ENCODE measurements at places on chromosomes 2 and 18.

DNA sequence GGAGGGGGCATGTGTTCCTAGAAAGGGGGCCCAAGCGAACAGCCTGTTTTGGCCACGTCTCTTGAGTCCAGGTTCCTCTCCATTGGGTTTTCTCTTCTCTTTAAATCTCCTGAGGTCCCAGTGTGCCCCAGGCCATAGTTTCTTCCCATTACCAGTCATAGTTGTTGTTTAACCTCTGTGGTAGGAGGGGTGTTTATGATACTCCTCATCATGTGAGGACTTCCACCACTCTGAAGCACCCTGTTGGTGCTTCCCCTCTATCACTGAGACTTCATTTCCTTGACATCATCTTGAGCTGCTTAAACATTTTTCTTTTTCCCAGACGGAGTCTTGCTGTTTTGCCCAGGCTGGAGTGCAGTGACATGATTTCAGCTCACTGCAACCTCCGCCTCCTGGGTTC is 45.9 kb downstream of the WIPF1 start:
- DNase-seq, result no peak

DNA sequence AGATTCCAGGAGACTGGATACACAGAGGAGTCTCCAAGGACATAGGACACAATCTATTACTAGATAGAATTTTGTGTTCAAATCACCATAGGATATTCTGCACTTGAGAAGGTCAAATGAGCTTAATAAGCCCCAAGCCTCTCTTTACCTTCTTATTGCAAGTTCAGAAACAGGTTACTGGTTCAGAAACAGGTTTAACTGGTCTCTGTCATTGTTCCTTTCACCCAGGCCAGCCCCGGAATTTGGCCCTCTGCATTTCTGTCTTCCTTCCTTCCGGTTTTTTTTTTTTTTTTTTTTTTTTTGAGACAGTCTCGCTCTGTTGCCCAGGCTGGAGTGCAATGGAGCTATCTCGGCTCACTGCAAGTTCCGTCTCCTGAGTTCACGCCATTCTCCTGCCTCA is 700.2 kb downstream of the EPHA4 start:
- DNase-seq, result no peak

DNA sequence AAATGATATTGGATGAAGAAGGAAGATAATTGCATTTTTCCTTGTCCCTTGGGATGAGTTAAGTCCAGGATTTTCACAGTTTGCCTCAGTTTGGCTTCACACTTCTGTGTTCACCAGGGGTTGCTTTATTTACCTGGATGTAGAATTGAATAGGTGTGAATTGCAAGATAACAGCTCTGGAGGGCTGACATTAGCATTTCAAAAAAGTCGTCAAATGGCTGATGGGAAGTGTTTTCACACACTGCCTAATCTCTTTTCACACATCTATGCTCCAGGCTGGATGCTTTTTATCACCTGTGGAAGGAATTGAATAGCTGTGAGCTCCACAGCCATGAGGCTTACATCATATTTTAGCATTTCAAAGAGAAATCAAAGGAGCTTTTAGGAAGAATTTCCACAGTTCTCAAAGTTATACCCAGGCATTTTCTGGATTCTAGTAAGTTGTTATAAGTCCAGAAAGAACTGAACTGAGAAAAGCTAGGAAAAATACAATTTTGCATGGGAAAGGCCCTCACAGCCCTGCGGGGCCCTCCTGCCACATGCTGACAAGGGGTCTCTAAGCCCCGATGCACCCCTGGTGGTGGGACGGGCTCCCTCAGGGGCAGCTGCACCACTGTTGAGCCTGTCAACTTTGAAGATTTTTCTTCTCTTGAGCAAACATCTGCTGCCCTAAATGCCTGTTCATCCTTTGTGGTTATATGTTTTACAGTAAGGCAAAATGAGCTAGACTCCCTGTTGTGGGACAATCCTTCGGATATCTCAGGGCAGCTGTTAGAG is 43.9 kb downstream of the TEX51 start:
- no peak for DNase-seq

GRCh38 chr2:15919716-15920434 is 20.5 kb upstream of the MYCN start:
- no peak for DNase-seq

DNA sequence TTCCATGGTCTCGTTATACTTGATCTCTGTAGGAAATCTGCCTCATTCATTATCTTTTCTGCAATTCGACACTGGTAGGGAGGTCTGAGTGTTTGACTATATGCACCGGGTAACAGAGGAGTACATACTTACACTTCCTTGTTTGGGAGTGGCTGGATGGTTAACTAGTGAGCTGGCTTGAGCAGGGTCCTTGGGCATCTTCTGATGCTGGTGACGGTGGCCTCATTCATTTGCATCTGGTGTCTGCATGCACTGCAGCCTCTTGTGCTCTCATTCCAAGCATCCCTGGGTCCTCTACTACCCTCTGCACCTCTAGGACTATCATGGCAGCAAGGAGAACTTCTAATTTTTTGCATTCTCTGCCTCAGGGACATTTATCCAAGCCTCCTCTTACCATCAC is 100.0 kb upstream of the TCF4 start:
- no peak for DNase-seq

- no peak for DNase-seq
Measured at GRCh38 chr2:128681507-128681906, 362.8 kb upstream of the HS6ST1 start.

DNA sequence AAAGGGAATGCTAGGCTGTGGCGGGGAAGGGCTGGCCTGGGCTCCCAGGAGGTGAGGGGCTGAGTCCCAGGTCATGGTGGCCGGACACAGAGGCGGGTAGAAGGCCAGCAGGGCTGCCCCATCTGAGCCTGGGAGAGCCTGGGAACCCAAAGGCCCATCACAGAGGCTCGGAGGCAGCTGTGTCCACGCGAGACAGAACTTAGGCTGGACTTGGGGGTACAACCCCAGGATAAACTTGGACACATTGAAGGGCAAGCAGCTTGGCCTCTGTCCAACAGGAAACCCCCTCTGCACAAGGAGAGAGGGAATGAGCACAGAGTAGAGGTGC is 95.9 kb downstream of the ZFP36L2 start:
- DNase-seq, result no peak

- no peak for DNase-seq
Measured at GRCh38 chr2:162113776-162114168, 38.3 kb downstream of the GCG start.

DNA sequence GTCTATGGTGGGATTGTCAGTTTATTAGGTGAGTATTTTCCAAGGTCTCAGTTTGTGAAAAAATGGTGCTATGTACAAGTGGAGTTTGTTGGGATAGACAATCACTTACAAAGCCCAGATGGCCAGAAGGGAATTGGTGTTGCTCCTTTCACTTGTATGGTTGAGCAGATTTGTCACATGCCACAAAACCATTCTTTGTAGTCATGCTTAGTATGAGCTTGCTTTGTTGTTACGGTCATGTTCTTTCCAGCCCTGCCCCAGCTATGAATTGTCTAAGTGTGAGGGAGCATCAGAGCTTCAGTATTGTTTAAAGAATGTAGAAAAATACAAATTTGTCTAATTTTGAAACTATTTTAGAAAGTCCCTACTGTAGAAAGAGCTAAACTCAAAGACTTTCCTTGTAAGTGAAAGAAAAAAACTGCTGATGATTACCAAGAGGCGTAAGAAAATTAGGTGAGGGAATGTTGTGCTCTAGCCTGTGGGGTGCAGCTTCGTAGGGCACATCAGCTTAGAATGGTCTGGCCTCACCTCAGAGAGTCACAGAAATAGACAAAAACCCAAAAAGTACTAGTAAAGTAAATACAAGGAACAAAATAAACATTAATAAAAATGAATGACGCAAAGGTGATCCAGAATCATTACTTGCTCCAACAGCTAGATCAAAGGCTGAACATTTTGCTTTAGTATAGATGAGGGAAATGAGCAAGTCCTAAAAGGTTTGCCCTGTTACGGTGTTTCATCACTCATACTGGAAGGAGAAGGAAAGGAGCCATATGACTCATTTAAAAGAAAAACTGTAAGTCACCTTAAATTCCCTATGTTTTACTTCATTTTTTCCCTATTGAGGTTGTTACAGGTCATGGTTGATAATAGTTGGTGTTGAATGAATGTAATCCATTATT is 9.2 kb downstream of the TGIF1 start:
- no peak for DNase-seq

GRCh38 chr2:101151859-101152271 is 683 bp upstream of the TBC1D8 start:
- DNase-seq, result no peak

GRCh38 chr2:40955042-40955441 is 503.2 kb upstream of the SLC8A1 start:
- no peak for DNase-seq

GRCh38 chr2:202643012-202643858 is 8.5 kb downstream of the FAM117B start:
- DNase-seq, result no peak

- no peak for DNase-seq
Measured at GRCh38 chr18:13378150-13378549, 159.6 kb downstream of the LDLRAD4 start.

DNA sequence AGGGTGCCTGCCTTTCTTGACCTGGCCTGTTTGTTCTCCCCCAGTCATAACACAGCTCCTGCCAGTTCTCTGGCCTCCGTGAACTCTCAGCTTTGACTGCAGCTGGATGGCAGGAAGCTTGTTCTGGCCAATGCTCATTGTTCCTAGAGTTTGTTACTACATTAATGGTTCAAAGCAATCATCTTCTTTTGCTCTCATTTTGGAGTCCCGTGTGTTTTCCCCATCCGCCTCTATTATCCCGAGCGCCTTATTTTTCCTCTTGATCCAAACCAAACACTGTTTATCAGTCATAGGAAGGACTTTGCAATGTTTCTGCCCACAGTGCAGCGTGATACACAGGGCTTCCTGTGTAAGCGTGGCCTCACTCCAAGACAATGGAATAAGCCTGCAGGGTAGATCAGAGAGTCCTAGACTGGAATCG is 184.3 kb upstream of the APCDD1 start:
- DNase-seq, result no peak

GRCh38 chr2:204654669-204655068 is 109.4 kb downstream of the PARD3B start:
- DNase-seq, result no peak

DNA sequence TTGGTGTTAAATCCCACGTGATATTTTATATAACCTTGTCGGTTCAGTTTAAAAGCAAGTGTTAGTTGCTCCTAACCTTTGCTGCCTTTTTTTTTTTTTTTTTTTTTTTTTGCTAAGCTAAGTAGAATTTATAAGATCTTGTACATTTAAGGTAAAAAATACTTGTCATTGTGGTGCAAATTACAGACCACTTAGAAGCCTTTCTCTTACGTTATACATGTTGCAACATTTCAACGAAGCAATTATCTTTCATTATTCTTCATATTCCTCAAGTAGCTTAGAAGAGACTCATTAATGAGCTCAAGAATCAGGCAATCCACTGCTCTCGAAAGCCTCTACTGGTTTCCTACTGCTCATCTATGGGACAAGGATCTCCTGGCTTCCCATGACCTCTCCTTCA is 14.9 kb upstream of the IL1RL2 start:
- DNase-seq, result no peak

- no peak for DNase-seq
Measured at GRCh38 chr2:46984040-46984439, 68.4 kb upstream of the MCFD2 start.

DNA sequence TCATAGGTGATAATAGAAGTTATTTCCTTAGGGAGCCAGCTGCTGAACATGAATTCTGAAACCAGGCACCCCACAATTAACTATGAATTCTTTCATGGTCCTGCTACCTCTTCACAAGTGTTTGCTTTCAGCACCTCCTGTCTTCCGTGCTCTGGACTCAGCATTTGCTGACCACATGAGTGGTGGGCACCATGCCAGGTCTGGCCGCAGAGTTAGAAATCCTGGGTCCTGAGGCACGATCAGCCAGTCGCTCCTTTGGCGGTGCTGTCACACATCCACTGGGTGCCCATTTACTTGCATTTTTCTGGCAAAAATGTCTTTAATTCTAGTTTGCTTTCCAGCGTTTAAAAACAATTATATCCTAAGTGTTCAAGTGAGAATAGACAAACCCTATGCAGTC is 196.4 kb upstream of the PXDN start:
- no peak for DNase-seq

GRCh38 chr2:160836755-160837154 is 323.5 kb upstream of the TANK start:
- DNase-seq, result no peak

- DNase-seq, result no peak
Measured at GRCh38 chr2:11629851-11630250, 40.1 kb downstream of the NTSR2 start.

GRCh38 chr2:210189452-210190138 is 18.4 kb upstream of the KANSL1L start:
- DNase-seq, result no peak

DNA sequence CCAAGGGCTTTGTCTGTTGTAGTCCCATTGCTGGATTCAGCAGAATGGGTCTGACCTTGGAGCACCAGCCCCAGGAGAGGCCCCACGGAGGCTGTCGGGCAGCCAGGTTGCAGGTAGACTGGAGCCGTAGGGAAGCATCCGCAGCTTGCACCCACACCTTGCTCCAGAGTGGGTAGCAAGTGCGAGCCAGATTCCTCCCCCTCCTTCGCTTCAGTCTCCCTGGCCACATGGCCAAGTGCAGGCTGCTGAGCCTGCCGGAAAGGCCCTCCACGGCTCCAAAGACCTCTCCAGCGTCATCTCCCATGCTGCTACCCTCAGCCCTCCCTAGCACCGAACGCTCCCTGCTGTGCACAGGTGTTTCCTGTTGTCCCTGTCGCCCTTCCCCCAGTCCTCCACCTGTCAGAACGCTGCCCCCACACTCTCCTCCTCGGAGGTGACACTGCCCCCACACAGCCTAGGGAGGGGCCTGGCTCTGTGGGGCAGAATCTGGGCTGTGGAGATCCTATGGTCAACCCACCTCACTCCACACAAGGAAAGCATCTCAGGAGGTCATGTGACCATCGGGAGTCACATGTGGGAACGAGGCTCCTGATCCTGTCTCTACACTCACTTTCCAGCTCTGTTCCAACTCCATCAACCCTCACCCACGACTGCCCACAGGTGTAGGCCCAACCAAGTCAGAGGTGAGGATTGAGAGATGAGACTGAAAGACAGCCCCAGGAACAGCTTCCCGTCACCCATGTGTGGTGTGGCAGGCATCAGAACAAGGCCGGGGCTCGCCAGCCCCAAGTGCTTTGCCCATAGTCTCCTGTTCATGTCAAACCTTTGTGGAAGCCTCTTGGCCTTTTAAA is 8.3 kb downstream of the KCNF1 start:
- no peak for DNase-seq

- no peak for DNase-seq
Measured at GRCh38 chr2:172101821-172102390, 794 bp downstream of the DLX2 start.

- DNase-seq, result no peak
Measured at GRCh38 chr18:32310101-32310500, 120.3 kb downstream of the MEP1B start.

Data from HEK293T (cell line).